GM12891 (cell line): ENCODE measurements at places on chromosomes 13 and 19.

DNA sequence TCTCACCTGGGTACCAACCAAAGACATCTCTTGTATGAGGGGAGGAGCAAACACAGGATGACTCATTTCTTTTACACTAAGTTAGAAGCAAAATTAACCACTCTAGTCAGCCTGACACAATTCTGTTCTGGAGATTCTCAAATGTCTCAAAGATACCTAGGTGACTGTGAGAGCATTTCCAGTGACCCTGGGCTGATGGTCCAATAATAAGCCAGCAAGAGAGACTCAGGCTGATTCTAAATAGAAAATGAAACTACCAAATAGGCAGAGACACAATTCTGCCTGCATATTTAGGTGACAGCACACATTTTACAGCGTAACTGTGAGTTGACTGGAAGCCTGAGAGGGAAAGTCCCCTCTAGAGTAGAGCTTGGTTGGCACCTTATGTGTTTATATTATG, 16.3 kb downstream of the ZNF91 start:
- DNase-seq = no peak

DNA sequence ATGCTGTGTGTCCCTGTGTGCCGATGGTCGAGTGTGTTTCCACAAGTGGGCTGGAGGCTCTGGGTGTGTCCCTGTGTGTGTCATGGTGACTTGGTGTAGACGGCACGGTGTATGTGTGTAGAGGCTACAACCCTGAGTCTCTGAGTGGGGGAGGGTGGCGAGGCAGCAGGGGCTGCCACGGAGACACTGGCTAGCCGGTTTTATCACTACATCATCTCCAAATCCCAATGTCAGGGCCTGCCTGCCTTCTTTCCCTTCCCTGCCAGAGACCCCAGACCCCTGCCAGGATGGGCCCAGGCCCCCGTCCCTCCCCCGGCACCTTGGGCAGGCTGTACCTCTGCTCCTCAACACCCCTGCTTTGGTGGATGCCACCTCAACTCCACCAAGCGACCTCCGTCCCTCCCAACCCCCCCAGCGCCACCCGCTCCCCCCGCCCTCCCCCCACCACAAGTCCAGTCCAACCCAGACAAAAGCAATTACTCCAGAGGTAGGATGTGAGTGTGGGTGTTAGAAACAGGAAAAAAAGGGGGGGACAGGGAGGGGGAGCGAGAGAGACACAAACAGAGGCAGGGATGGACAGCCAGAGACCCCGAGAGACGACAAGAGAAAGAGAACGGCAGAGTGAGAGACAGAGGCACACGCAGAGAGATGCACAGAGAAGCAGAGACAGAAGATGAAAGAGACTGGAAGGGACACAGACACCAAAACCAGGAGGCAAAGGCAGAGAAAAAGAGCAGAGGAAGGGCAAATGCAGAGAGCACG, 21.6 kb upstream of the POU2F2 start:
- DNase-seq = no peak

DNA sequence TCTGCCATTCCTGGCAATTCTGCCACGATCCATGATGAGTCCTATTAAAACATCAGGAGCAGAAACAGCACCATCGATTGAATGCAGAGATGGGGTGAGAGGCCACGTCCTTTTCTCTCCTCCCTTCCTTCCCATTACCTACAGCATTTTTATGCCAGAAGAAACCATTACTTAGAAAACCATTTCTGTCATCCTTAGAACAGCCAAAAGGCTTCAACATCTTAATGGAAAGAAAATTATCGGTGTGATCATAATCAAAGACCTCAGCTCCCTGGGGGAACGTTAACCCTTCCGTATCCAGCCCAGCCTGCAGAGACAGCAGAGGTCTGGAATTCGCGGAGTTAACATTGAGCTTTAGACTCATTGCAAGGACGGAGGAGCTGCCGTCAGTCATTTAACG, 56.0 kb upstream of the SIAH3 start:
- no peak for DNase-seq

GRCh38 chr13:50626101-50626547, 217.4 kb downstream of the DLEU7 start:
- no peak for DNase-seq

- no peak for DNase-seq
Measured at GRCh38 chr19:18421371-18421959, 2.3 kb downstream of the SSBP4 start.

DNA sequence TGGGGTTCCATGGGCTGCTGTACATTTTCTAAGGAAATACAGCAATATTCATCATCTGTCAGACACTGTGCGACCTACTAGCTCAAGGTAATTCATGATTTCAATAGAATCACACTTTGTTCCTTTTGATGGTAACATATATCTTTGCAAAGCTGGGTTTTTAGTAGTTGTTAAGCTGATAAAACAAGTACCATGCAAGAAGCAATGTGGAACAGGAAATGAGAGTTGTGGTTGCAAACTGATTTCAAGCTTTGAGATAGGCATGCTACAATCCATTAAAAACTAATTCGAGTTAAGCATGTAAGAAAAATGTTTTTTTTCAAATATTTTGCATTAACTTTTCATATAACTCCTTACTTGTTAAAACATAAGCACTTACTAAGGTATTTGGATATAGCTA, 6.8 kb upstream of the MBNL2 start:
- DNase-seq = no peak
